Endothelial cell of coronary artery (primary cell): ENCODE measurements at places on chromosomes 3 and 15. TPM values are rescaled to one million over a fixed set of nuclear protein-coding genes. Genes with fewer than 3 reads are reported as not detected.

SNTN gene
- total RNA-seq = not detected in 2 replicates

ZNF662 gene
- total RNA-seq = 0.36 and 1.6 TPM in 2 replicates

ZPLD1 gene
- under 0.01 and 0.09 TPM in 2 replicates for total RNA-seq

EFCAB12 gene
- under 0.01 TPM in 1 of 2 replicates, not detected in the other for total RNA-seq

SATB1 gene
- 9.7 and 11.4 TPM in 2 replicates for total RNA-seq

IGSF11 gene
- total RNA-seq = not detected in 2 replicates

CCR8 gene
- total RNA-seq = not detected in 2 replicates

DOCK3 gene
- total RNA-seq = under 0.01 TPM in 2 replicates

LRRIQ4 gene
- not detected in 2 replicates for total RNA-seq

GCNT3 gene
- not detected in 2 replicates for total RNA-seq

NOX5 gene
- under 0.01 TPM in 1 of 2 replicates, not detected in the other for total RNA-seq

MYZAP gene
- total RNA-seq = 4.2 and 7.6 TPM in 2 replicates

HHATL gene
- total RNA-seq = not detected in 2 replicates

ASB14 gene
- total RNA-seq = not detected in 2 replicates

HDC gene
- not detected in 2 replicates for total RNA-seq

JMJD7 gene
- 2.5 and 2.7 TPM in 2 replicates for total RNA-seq

LMAN1L gene
- not detected in 2 replicates for total RNA-seq

LRRC3B gene
- not detected in 2 replicates for total RNA-seq

KIF9 gene
- total RNA-seq = 3.8 and 15.0 TPM in 2 replicates

CDC25A gene
- total RNA-seq = 5.9 and 12.4 TPM in 2 replicates

CHDH gene
- not detected in 2 replicates for total RNA-seq

PRTG gene
- 1.3 and 1.4 TPM in 2 replicates for total RNA-seq

SPINT1 gene
- 0.45 and 0.56 TPM in 2 replicates for total RNA-seq

ADAMTS7 gene
- 10.7 and 22.8 TPM in 2 replicates for total RNA-seq

WDR93 gene
- total RNA-seq = under 0.01 TPM in 2 replicates

ABCC5 gene
- 16.4 and 20.7 TPM in 2 replicates for total RNA-seq

CCR9 gene
- total RNA-seq = not detected in 2 replicates

CCNB2 gene
- total RNA-seq = 15.2 and 33.4 TPM in 2 replicates

GMPS gene
- total RNA-seq = 18.4 and 26.8 TPM in 2 replicates

PP2D1 gene
- not detected in 2 replicates for total RNA-seq

AGBL1 gene
- not detected in 2 replicates for total RNA-seq

IL17RB gene
- total RNA-seq = not detected in 2 replicates

KIF7 gene
- 9.5 and 11.6 TPM in 2 replicates for total RNA-seq

CHL1 gene
- not detected in 2 replicates for total RNA-seq

AMIGO3 gene
- not detected in 2 replicates for total RNA-seq

INTS14 gene
- 28.9 and 31.5 TPM in 2 replicates for total RNA-seq

GXYLT2 gene
- 0.54 and 1.7 TPM in 2 replicates for total RNA-seq

FBXO40 gene
- not detected in 2 replicates for total RNA-seq

TMCO5A gene
- not detected in 2 replicates for total RNA-seq

TRIM69 gene
- 8.2 and 9.3 TPM in 2 replicates for total RNA-seq

SH2D7 gene
- total RNA-seq = not detected in 2 replicates

TCAIM gene
- total RNA-seq = 15.3 and 19.1 TPM in 2 replicates

RPS17 gene
- 2,634 and 2,840 TPM in 2 replicates for total RNA-seq

GPR62 gene
- total RNA-seq = under 0.01 and 0.09 TPM in 2 replicates

DNAJA4 gene
- total RNA-seq = 5.3 and 10.0 TPM in 2 replicates

SLC25A20 gene
- 26.2 and 30.3 TPM in 2 replicates for total RNA-seq

GOLGA6D gene
- not detected in 2 replicates for total RNA-seq

ERICH6 gene
- under 0.01 TPM in 1 of 2 replicates, not detected in the other for total RNA-seq

PRKCD gene
- 2.7 and 4.6 TPM in 2 replicates for total RNA-seq

C2CD4A gene
- total RNA-seq = 0.94 and 1.5 TPM in 2 replicates

IL5RA gene
- total RNA-seq = not detected in 2 replicates

KNG1 gene
- not detected in 2 replicates for total RNA-seq

PLD1 gene
- 42.9 and 60.0 TPM in 2 replicates for total RNA-seq
